Sciatic nerve (tissue), 2 donors: ENCODE measurements at places on chromosomes 3 and 15. TPM values are rescaled to one million over a fixed set of nuclear protein-coding genes. Genes with fewer than 3 reads are reported as not detected.

The CCR3 gene
- total RNA-seq, result not detected

The NANOGP8 gene
- total RNA-seq, result 0.98 TPM

The BSN gene
- total RNA-seq, result 0.62 TPM

The MKRN2OS gene
- total RNA-seq, result not detected

The CHRNA3 gene
- not detected for total RNA-seq
